ENCODE measurements at places on chromosomes 2 and 18.

GRCh38 chr18:76425146-76426131, 69.6 kb downstream of the ZNF516 start:
- no peak for DNase-seq

DNA sequence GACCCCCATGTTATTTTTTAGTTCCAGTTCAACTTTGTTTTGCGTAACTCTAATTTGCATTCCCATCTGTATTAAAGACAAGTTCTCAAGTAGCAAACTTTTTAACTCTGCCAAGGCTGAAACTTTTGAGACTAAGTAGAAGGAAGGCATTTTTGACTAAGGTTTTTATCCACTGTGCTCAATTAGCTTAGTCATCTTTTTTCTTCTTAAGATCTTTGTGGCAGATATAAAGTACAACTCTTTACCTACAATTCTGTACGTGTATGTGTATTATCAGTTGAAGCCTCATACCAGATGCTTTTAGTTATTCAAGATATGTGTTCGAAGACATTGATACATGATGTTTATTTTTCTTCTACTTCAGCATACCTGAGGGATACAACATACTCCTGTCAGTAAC, 41.6 kb downstream of the CREB1 start:
- no peak for DNase-seq

GRCh38 chr2:80573950-80574349, 269.4 kb upstream of the LRRTM1 start:
- no peak for DNase-seq

- no peak for DNase-seq
These were observed 127.6 kb upstream of the PKDCC start for GRCh38 chr2:41920181-41920580.

GRCh38 chr2:138267902-138268254, 233.7 kb upstream of the SPOPL start:
- DNase-seq: no peak

GRCh38 chr2:108577099-108577498, 42.8 kb downstream of the LIMS1 start:
- no peak for DNase-seq

DNA sequence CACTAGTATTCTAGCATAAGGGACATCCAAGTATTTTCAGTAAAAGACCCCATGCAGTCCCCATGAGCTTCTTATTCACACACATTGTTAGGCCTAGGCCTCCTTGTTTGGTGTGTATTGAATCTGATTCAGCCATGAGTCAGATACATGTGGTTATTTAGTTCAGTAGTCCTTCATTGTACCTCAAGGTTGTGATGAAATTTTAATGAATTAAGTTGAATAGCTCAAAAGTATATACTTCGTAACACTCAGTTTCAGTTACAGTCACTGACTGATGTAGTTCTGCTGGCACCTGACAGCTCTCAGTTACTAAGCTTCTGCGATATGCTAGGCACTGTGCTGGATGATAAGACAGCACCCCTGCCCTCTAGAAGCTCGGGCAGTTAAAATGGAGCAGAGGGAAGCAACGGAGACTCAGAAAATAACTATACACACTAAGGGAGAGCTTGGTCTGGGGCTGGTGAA, 86.4 kb downstream of the XRCC5 start:
- DNase-seq: peak; percentile 68

DNA sequence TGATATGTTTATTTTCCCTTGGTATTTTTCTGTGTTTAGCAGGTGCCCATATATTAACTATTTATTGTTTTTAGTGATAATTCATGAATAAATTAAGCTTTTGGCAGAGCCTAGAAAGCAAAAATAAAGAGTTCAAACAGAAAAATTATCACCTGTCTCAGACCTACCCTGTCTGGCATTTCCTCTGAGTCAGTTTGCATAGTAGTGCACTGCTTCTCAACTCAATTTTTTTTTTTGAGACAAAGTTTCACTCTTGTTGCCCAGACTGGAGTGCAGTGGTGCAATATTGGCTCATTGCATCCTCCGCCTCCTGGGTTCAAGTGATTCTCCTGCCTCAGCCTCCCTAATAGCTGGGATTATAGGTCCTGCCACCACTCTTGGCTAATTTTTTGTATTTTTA, 793.9 kb downstream of the SUCLG1 start:
- no peak for DNase-seq

GRCh38 chr2:120448961-120449810, 103.2 kb downstream of the INHBB start:
- no peak for DNase-seq

All from COLO829 (cell line).